ENCODE measurements at places on chromosomes 5 and 9. TPM values are rescaled to one million over a fixed set of nuclear protein-coding genes. Genes with fewer than 3 reads are reported as not detected.

DNA sequence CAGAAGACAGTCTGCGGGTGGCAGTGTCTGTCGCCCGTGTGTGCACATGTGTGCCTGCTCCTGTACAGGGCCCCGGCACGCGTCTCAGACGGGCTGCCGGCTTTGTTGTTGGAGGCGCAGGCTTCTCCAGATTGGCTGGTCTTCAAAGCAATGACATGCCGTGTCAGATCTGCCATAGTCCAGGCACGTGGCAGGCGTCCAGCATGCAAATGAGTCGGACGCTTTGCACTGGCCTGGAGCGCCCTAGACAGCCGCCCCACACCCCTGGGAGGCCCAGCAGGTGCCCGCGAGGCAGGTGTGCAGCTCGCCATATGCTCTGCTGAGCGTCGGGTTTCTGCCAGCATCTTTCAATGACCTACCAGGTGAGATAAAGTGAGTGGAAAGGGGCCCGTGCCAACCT is 71.5 kb downstream of the GADD45G start:
- DNase-seq = no peak
- H3K4me1 ChIP-seq = no peaks in the 10 kb centered on the region
- H3K27ac ChIP-seq = no peak overlapping the region
- no peaks in the 10 kb centered on the region for H3K27me3 ChIP-seq
- H3K4me3 ChIP-seq = no peak overlapping the region

DNA sequence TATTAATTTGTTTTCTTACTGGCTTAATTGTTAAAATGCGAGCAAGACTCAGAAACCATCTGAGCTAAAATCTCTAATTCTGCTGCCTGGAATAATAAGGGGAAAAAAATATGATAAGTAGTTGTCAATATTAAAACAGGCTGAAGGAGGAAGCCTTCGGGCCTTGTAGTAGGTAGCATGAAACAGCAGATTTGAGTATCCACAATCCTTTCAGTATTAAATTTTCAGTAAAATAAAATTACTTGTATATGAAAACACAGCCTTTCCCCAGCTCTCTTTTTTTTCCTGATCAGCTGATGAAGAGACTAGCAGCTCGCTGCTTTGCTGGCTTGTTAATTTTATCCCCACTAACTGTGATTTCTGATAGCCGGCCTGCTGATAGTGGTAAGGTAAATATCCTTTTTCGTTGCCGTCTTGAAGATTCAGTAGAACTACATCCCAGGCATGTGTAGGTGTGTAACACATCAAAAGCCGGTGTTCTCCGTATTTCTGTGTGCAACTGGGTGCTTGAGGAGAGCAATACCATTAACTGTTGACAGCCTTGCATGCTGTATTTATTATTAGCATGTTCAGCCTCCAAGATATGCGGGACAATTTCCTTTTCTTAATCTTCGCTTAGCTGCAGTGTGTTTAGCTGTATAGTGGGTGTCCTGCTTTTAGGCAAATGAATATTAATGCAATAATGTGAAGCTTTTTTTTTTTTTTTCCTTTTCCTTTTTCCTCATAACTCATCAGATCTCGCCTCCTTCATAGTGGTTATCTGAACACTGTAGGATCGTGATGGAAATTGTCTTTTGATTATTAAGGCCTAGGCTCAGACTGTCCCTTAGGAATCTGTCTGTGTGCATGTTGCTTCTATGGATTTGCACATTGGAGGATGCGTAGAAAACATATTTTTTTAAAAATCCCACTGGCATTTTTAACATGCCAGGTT is 144.6 kb downstream of the SMARCA2 start:
- peak overlapping the region; percentile 51 for H3K4me3 ChIP-seq
- H3K4me1 ChIP-seq = no peaks in the 10 kb centered on the region
- peak overlapping the region; percentile 73 for H3K27ac ChIP-seq
- H3K36me3 ChIP-seq = peaks cover 3% of the 10 kb centered on the region

- no peaks in the 10 kb centered on the region for H3K4me1 ChIP-seq
- DNase-seq = no peak
Measured at GRCh38 chr5:170300361-170301013, 2.9 kb upstream of the LCP2 start.

GRCh38 chr5:102873379-102873932 is 118.4 kb downstream of the PAM start:
- H3K4me3 ChIP-seq = no peak overlapping the region
- no peaks in the 10 kb centered on the region for H3K27me3 ChIP-seq
- no peak for DNase-seq

DNA sequence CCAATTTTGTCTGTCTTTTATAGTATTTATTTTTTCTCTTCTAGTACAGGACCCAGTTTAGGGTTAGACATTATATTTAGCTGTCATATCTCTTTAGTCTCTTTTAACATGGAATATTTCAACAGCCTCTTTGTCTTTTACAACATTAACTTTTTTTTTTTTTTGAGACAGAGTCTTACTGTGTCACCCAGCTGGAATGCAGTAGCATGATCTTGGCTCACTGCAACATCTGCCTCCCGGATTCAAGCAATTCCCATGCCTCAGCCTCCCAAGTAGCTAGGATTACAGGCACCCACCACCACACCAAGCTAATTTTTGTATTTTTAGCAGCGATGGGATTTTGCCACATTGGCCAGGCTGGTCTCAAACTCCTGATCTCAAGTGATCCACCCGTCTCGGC is 90.1 kb downstream of the ADAMTS6 start:
- no peaks in the 10 kb centered on the region for H3K27me3 ChIP-seq
- DNase-seq = no peak
- no peak overlapping the region for H3K27ac ChIP-seq
- no peak overlapping the region for H3K4me3 ChIP-seq
- H3K4me1 ChIP-seq = no peaks in the 10 kb centered on the region

Gene ACSL6
- total RNA-seq = 0.42 TPM

Gene PLEKHG4B
- total RNA-seq = not detected
